ENCODE measurements at places on chromosomes 3 and 15.

DNA sequence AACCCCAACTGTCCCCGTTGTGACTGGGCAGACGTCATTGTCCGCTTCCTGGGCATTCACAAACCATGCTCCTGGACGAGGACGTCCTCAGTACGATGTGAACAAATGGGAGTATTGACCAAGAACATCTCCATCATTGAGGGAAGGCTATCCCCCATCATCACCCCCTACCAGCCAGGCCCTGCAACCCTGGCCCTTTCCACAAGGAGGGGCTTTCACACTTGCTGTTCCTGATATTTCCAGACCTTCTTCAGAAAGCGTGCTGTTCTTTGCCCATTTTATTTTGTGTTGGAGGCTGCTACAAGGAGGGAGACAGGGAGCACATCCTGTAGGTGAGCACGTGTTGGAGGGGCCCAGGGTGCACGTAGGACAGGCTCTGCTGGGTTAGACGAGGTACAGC lies 277.0 kb upstream of the LRRC3B start:
- no peak for DNase-seq

- DNase-seq, result peak; percentile 1
Observed at GRCh38 chr3:17905996-17906395, 163.6 kb upstream of the TBC1D5 start.

DNA sequence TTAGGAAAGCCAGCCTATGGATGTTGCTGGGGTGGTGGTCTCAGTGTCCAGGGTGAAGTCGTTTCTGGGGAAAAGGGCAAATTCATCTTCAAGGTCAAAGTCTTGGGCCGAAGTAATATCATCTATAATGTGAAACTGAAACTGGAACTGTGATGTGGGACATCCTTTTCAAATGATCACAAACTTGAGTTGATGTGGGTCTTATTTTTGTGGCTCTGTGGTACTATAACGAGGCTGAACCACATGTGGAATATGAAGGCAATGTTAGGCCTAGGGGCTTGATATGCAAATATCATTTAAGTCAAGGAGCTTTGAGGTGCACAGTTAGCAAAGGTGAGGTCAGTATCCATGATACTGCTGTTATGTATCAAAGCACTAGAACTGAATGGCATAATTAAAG lies 1.5 kb upstream of the CD200R1L start:
- DNase-seq, result no peak

GRCh38 chr3:12115849-12116248 lies 42.9 kb downstream of the TIMP4 start:
- no peak for DNase-seq

DNA sequence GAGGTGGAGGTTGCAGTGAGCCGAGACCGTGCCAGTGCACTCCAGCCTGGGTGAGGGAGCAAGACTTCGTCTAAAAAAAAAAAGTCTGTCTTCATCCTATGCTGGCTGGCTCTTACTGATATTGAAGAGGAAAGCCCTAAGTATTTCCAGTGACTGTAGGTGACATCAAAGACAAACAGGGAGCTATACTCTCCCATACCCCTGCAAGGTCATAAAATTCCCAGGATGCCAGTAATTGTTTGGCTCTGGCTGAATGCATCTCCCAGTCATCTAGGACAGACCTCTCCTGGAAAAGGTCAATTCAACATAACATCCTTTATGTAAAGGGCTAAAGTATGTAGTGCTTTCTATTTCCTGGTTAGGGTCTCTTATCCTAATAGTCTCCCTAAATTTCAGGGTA lies 8.0 kb downstream of the ZBBX start:
- no peak for DNase-seq

GRCh38 chr3:70281663-70282062 lies 30.8 kb downstream of the MDFIC2 start:
- DNase-seq, result no peak

DNA sequence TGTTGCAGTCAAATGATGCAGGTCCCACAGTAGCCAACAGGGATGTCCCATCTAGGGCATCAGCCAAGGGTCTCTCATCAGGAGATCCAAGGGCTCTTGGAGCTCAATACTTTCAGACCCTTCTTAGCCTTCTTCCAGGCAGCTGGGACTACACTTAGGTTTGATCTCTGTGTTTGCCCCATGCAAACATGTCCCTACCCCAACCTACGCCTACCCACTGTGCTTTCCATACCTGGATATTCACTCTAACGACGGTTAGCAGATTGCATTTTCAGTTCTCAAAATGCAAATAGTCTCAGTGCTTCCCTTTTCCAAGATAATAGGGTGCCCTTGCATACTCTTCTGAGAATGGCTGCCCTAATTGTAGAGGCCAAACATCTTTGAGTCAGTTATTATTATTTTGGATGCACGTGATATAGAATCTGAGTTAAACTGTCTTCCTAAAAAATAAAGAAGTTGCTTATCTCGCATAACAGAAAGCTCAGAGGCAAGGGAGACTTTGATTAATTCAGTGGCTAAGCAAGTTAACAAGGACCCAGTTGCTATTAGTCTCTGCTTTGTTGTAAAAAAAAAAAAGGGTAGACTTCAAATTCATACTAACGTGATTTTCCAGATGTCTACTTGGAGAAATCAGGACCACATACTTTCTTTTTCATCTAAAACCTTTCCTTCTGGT lies 1.0 kb upstream of the CEP70 start:
- DNase-seq, result no peak

DNA sequence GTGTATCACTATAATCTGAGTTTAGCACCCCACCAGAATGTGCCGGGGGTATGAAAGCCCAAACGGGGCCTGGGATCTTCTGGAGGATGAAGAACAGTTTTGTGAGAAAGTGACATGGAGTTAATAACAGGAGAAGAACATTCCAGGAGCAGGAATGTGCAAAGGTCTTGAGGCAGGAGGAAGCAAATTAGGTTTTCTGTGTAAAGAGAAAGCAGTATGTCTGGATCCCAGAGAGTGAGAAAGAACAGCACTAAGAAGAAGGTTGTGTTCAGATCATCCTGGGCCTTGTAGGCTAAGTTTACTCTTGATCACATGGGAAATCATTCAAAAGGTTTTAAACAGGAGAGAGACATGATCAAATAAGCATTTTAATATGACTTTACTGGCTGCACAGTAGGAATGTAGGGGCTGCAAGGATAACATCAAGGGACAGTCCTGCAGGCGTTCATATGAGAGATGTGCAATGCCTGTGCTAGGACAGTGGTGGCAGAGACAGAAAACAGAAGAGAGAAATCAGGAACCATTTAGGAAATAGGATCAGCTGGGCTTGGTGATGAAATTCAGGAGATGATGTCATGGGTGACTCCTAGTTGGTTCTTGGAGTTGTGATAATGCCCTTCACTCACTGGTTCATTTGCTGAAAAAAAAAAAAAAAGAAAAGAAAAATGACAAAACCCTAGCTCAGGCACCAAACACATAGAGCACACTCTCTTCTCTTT lies 113.5 kb downstream of the TNIK start:
- DNase-seq, result no peak

DNA sequence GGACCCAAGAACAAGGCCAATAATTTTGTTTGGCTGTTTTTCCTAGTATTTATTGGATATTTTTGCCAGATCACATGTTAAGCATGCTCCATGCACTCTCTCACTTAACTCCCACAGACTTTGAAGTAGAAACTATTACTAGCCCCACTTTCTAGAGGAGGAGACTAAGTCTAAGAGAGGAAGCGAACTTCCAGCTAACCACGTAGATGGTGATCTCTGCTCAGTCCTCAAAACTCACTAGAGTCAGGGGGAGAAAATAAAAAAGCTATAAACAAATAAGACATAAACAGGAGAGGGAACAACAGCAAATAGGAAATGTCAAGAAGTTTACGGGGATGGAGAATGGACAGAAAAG lies 481.0 kb upstream of the PROK2 start:
- DNase-seq, result no peak

DNA sequence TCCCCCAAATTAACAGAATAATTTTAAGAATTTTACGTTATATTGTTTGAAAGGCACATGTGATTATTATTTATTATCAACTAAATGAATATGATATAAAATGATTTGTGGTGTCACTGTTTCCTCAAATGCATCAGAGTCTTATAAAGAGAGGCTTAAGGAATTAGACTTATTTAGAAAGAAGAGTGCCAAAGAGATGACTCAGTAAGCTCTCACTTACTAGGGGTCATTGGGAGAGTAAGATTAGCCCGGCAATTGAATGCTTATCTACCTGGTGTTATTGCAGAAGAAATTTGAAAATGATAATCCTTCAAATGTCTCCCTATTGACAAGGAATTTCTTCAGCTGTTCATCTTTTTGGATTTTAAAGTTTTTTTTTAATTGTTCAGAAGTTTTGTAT lies 408.7 kb downstream of the OXSM start:
- DNase-seq, result no peak

DNA sequence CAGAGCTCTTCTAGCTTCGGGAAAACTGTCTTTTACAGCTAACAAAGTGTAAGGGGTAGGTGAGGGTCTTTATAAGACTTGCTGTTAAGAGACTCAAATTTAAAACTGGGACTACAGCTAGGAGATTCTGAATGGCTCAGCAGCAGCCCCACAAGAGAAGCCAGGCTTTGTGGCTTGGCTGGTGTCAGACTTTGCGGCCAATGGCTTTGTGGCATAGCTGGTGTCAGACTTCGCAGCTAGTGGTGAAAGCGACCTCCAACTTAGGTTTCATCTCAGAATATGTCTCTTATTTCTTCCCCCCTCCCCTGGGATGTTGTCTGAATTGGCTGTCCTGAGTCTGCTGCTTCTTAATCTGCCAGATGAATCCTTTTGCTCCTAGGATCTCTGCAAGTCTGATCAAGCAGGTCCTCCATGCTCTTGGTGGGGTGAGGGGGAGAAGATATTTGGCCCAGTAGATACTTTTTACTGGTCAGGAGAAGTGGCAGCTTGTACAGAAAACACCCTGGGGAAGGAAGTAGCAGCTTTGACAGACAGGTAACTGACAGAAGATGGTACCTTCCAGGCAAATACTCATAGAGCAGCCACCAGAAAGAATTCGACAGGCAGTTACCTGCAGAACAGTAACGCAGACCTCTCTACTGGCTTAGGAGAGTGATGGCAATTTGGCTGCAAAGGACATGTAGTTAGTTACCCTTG lies 8.4 kb downstream of the BOC start:
- DNase-seq, result no peak

GRCh38 chr15:90664650-90665287 lies 52.4 kb upstream of the BLM start:
- DNase-seq, result no peak

DNA sequence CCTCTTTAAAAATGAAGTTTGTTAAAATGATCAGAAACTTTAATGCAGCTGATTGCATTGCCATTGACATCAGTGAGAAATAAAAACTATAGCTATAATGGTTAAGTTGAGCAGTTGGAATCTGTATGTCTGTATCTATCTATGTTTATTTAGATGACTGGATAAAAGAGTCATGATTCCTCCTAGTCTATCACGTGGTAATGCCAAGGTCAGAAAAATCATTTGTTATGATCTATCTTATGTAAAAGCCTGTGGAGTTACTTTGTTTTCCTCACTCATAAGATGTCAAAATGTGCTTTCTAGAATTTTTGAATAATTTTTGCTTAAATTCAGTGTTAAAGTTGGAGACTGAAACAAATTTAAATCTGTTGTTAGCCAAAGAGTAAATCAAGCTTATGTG lies 63.3 kb downstream of the MBNL1 start:
- DNase-seq, result no peak

- DNase-seq, result no peak
Observed at GRCh38 chr3:66381626-66382025, 119.2 kb downstream of the LRIG1 start.

- DNase-seq, result no peak
Observed at GRCh38 chr15:45185903-45186770, 1.6 kb downstream of the SHF start.

DNA sequence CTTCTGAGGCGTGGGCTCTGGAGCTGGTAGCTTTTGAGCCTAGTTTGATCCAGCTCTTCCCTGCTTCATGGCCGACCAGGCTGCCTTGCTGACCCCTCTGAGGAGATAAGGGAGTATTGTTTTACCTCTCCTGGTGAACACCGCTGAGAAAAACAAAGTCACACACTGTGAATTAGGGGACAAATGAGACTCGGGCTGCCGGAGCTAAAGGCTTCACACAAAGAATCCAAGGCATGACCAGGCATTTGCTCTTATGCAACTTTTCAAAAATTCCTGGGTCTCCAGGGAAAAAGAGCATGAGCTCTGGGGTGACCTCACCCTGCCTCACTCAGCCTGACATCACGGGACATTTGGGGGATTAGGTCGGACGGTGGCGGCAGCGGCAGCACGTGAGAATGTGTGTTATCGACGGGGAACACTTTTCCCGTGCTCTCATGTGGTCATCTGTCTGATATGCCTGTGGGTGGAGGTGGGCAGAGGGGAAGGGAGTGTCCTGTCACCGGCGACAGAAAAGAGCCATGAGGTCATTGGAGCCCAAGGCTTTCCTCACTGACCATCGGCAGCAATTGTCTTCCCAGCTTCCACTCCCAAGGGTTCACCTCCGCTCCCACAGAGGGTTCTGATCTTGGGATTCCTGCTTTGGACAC lies 61.0 kb downstream of the TMEM44 start:
- no peak for DNase-seq

GRCh38 chr3:42752961-42753360 lies 20.1 kb downstream of the CCDC13 start:
- no peak for DNase-seq

DNA sequence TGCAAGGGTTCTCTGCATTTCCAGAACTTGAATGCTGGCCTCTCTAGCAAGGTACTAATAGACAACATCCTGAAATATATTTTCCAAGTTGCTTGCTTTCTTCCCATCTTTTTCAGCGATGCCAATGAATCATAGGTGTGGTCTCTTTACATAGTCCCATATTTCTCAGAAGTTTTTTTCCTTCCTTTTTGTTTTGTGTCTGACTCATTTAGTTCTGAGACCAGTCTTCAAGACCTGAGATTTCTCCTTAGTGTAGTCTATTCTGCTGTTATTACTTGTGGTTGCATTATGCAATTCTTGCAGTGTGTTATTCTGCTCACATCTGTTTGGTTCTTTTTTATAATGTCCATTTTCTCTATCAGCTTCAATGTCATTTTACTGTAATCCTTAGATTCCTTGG lies 1265.0 kb upstream of the ALCAM start:
- no peak for DNase-seq

DNA sequence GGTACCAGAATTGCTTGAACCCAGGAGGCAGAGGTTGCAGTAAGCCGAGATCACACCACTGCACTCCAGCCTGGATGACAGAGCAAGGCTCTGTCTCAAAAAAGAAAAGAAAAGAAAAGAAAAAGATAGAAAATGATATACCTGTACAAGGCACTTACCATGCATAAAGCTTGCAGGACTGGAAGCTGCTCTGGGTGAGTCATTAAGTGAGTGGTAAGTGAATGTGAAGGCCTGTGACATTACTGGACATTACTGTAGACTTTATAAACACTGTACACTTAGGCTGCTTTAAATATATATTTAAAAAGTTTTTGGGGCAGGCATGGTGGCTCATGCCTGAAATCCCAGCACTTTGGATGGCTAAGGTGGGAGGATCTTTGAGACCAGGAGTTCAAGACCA lies 99.2 kb downstream of the SLMAP start:
- no peak for DNase-seq

- no peak for DNase-seq
Observed at GRCh38 chr15:68025835-68026424, 28.2 kb upstream of the PIAS1 start.

Data from hypothalamus (tissue), 51 donors.